ENCODE measurements at places on chromosomes 5 and 9.

DNA sequence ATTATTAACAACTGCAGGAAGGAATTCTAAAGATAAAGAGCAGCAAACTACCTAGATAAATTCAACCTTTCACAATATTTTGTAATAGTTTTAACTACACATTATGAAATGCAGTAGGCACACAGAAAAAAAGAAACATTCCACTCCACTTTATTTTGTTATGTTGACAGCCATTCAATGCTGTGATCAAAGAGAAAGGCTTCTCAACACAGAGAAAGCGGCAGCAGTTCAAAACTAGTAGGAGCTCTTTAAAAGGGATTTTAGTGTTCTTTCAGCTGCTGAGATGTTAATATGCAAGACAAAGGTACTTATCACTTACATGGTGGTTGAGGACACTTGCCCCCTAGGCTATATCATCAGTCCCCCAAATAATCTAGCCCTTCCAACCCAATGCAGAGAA lies 11.6 kb downstream of the CEMIP2 start:
- DNase-seq = no peak

GRCh38 chr9:97415146-97415545 lies 3.2 kb downstream of the TDRD7 start:
- DNase-seq = no peak

DNA sequence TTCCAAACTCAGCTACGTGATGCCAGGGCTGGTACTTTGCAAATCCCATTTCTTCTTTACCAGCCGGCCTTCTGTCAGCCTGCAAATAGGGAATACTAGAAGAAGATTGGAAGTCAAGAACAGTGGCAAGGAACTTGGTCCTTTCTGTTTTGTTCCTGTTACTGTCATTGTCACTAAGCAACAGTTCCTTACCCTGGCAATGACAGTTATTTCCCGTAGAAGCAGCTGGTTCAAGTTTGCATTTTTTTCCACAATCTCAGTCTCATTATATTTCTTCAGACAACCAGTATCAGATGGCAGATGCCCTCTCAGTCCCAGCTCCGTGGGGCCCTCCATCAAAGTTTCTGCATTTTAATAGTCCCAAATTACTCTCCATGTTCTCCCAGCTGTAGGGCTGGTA lies 9.1 kb upstream of the C1QTNF2 start:
- no peak for DNase-seq

DNA sequence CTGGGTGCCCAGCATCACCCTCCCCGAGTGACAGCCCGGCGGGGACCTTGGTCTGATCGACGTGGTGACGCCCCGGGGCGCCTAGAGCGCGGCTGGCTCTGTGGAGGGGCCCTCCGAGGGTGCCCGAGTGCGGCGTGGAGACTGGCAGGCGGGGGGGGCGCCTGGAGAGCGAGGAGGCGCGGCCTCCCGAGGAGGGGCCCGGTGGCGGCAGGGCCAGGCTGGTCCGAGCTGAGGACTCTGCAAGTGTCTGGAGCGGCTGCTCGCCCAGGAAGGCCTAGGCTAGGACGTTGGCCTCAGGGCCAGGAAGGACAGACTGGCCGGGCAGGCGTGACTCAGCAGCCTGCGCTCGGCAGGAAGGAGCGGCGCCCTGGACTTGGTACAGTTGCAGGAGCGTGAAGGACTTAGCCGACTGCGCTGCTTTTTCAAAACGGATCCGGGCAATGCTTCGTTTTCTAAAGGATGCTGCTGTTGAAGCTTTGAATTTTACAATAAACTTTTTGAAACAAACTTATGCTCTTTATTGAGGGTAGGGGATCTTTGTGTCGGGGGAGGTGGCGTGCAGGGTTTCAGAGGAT lies 1.3 kb downstream of the GADD45G start:
- DNase-seq = peak; percentile 19

- no peak for DNase-seq
These were observed 711.1 kb upstream of the CHD1 start for GRCh38 chr5:99639905-99640304.

DNA sequence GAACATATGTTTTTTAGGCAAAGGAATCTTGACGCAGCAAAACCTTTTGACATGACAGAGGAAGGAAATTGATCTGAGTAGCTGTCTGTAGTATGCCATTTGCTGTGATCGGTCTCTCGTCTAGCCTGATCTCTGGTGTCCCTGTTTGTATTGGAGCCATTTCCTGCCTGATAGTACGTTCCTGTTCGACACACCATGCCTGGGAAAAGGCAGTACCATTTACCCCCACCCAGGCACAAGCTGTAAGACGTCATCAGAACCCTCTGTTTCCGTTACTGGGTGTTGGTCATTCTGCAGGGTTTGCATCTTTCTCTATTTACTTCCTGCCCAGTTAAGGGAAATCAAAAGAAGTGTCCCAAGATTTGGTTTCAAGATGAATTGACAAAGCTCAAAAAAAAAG lies 129.7 kb downstream of the CEMIP2 start:
- no peak for DNase-seq

DNA sequence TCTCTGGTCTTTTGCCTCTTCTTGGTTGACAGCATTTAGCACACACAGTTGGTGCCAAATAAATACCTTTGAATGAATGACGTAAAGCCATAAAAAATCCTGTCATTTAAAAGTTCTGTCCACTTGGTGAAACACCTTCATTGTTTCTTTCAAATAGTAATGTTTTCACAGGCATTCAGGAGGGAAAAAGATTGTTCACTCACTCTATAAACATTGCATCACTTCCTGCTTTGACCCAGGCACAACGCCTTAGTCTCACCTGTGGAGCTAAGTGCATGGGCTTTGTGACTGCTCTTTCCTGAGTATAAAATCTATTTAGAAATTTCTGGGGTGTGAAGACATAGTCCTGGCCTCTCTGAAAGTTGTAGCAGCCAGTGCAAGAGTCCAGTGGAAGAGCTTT lies 88.9 kb upstream of the CXCL14 start:
- DNase-seq = no peak

DNA sequence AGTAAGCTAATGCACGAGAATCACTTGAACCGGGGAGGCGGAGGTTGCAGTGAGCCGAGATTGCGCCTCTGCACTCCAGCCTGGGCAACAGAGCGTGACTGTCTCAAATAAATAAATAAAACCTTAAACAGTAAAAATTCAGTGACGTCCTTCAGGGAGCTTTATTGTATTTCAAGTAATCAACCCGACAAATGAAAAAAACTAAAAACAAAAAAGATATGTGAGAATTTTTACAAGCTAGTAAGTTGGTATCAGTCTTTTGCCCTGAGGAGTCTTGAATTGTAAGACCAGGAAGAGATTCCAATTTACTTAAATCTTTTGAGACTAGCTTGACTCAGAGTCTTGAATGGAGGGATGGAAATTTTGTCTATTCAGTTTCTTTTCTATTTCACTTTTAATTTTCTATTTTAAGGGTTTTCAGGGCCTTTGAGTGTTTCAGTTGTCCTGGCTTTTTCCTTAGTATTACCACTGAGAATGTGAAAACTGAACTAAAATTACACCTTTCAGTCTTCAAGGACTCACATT lies 126.0 kb upstream of the DHFR start:
- DNase-seq = no peak
